ENCODE measurements at places on chromosomes 6 and 20.

GRCh38 chr6:52010145-52010544 lies 77.3 kb downstream of the PKHD1 start:
- no peak for DNase-seq

GRCh38 chr20:38855356-38855755 lies 49.9 kb downstream of the PPP1R16B start:
- no peak for DNase-seq

GRCh38 chr6:159727717-159728445 lies 575 bp downstream of the WTAP start:
- peak; percentile 5 for DNase-seq

DNA sequence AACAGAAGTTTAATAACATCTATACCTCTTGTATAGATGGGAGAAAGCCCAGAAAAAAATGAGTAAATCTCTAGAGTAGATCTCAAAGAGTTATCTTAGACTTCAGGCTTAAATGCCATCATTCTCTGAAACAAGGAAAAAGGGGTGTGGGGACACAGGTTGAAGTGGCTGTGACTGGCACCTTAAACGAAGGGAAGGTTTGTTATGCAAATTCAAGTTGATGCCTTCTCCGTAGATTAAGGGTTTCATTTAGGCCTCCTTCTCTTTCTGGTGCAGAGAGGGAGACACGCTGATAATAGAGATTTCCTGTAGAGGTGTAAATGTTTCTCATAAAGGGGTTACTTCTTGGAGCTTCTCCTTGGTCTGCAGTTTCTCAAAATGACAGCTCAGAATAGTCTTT lies 252.1 kb downstream of the CD83 start:
- no peak for DNase-seq

GRCh38 chr6:26199773-26200764 lies 112.8 kb downstream of the HFE start:
- peak; percentile 41 for DNase-seq

DNA sequence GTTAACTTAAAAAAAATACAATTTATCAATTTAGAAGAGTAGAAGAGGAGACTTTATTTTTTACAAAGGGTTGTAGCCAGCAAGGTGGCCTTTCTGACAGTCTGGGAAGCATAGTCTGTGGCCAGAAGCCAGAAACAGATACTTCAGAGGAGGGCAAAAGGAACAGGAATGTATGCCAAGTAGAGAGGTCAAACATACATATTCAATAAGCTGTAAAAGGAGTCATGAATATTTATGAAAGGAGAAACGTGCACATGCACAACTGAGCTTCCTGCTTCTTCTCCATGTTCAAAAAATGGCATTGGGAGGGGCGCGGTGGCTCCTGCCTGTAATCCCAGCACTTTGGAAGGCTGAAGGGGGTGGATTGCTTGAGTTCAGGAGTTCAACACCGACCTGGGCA lies 43.9 kb upstream of the FAM184A start:
- DNase-seq: no peak

GRCh38 chr6:69584913-69585729 lies 211.7 kb downstream of the LMBRD1 start:
- DNase-seq: no peak

- no peak for DNase-seq
Measured at GRCh38 chr6:149904661-149905370, 6.9 kb upstream of the RAET1E start.

DNA sequence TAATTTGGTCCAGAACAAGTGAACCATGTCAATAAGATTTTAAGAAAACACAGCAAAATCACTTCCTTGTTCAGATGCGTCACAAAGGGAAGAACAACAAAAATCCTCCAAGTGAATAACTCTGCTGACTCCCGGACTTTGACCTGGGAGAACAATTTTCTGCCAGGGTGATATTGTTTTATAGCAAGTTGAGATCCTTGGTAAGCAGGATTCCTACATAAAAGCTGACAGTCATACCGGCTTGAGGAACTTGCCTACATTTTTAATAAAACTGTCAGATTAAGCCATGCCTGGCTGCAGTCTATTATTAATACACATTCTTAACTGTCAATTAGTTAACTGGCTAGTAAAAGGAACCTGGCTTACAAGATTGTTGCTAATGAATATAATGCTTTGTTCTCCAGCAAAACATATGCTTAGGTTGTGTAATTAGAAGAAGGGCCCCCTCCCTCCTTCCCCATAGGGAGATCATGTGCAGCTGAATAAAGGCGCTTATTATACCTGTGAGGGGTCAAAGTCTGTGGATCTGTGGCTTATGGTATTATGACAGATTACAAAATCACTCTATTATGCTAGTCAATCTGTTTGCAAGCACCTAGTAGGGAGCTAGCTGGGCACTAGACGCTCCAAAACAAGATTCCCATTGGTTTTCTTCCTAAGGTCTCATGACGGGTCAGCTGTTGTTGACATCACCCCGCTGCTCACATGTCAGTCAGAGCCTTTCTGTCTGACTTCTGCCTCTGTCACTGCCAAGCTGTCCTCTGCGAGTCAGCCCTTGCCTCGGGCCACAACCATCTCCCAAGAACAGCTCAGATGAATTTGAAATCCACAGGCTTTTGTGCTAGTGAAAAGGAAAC lies 44.6 kb upstream of the SEC63 start:
- peak; percentile 48 for DNase-seq

DNA sequence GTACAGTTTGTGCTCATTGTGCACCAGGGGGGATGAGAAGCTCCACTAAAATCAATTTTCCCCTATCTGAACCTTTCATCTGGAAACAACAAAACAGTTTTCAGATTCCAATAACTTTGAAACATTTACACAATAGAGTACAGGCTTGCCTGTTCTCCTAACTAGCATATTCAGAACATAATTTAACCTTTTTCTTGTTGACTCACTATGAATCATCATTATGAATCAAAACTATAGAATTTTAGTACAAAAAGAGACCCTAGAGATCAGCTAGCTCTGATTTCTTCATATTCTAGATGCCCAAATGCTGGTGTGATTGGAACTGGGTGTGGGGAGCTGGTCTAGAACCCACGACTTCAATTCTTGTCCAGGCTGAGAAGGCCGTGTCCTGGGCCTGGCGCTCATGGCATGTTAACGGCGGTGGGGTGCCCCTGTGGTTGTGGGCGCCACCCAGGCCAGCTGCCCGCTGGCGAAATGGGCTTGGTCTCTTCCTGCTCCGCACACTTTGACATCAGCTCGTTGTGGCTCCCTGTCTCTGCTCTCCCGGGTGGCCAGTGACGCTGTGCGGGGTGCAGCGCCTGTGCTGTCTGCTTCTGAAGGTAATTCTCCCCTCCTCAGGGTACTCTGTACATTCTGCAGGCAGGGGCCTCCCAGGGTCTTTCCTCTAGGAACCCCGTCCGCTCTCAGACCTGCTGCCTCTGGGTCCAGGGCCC lies 29.9 kb upstream of the AGPAT4 start:
- peak; percentile 70 for DNase-seq

GRCh38 chr6:89162047-89162371 lies 16.2 kb downstream of the PM20D2 start:
- no peak for DNase-seq

- DNase-seq: no peak
Measured at GRCh38 chr6:77383026-77383425, 80.3 kb downstream of the HTR1B start.

DNA sequence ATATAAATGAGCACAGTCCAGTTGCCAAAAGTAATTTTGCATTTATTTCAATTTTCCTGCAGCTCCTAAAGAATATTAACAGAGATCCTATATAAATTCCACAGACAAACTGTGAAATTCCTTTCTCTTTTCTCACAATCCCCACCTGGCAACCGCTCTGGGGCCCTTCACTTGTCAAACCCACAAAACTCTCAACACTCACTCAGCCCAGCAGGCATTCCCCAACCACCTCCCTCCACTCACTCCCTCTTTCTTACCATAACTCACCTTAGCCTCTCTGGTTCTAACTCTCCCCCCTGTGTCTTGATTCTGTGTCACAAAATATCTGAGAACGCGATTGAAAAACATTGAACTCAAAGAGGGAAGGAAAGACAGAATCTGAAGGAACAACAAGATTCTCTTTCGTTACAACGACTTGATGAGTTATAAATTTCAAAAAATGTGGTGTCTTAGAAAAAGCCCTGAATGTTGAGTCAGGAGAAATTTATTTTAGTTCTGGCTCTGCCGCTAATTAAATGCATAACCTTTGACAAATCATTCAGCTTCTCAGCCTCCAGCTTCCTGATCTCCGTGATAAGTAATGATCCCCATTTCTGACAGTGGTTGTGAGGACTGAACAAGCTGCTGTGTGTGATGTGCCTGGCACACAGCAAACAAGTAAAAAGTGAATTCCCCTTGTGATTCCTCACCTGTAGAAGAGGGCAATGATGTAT lies 87.9 kb downstream of the UNC5CL start:
- DNase-seq: peak; percentile 71

DNA sequence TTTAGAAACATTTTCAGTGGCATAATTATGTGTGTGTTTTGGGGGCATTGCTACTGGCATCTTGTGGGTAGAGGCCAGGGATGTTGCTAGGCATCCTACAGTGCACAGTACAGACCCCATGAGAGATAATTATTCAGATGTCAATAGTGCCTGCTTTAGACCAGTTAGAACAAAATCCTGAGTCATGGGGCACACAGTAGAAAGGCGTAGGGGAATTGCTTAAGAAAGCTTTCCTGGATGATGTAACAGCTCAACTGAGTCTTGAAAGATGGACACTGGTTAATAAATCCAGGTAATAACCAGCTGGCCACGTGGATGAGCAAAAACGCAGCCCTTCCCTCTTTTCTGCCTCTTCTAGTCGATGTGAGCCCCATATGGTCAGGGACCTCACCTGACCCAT lies 51.1 kb downstream of the KCNB1 start:
- no peak for DNase-seq

DNA sequence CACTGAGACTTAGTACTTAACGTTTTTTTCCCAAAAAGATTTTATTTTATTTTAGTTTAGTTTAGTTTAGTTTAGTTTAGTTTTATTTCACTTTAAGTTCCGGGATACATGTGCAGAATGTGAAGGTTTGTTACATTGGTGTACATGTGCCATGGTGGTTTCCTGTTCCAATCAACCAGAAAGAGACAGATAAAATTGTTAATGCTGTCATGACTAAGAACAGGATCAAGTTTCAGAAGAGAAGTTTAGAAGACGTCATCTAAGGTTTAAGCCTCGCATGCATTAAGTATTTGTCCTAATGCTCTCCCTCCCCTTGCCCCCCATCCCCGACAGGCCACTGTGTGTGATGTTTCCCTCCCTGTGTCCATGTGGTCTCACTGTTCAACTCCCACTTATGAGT lies 540.0 kb downstream of the KHDRBS2 start:
- no peak for DNase-seq

DNA sequence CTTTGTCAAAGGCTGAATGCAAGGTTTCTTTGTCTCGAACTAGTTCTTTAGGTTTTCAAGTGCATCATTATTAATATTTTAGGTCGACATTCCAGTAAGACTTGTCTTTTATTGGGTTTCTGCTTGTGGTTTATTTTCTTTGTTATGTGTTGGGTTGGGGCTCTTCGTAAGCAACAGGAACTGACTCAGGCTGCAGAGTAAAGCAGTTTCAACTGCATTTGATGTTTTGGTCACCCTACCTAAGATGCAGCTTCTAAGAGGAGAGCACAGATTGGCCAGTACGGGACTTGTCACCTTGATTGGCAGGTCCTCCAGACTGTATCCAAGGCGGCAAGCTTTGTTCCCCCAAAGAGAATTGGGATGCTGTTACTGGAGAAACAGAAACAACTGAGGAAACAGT lies 149.5 kb upstream of the SULF2 start:
- DNase-seq: peak; percentile 96

- peak; percentile 48 for DNase-seq
Measured at GRCh38 chr6:106747139-106747538, 117.8 kb downstream of the QRSL1 start.

DNA sequence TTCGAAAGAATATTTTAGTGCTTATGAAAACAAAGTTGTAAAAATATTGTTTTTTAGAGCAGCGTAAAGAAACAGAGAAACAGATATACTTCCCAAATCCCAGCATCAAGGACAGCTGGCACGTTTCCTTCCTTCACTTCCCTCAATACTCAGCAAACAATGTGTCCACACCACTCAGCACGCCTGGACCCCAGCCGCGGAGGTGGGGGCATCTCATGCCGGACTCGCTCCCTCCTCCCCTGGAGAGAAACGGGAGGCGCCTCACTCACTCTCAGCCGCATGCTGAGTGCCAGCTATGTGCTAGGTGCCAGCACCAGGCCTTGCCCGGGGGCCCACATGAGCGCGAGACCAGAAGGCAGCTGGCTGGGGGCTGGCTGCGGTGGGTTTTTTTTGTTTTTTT lies 34.7 kb downstream of the SLC2A4RG start:
- DNase-seq: no peak

DNA sequence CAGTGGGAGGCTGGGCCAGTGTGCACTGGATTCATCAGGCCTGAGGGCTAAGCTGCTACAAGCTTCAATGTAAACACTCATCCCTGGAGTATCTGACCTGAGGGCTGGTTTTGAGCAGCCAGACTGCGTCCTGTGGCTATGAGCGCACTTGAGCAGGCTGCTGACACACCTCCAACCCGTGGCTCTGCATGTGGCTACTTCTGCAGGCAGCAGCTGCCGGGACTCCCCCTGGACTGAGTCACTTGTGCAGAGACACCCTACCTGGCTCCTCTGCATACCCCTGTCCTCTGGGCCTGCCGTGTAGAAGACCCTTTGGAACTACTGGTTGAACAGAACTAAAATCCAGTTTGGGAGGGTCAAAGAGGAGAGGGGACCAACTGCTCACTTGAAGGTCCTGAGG lies 172.0 kb downstream of the SCP2D1 start:
- peak; percentile 52 for DNase-seq

DNA sequence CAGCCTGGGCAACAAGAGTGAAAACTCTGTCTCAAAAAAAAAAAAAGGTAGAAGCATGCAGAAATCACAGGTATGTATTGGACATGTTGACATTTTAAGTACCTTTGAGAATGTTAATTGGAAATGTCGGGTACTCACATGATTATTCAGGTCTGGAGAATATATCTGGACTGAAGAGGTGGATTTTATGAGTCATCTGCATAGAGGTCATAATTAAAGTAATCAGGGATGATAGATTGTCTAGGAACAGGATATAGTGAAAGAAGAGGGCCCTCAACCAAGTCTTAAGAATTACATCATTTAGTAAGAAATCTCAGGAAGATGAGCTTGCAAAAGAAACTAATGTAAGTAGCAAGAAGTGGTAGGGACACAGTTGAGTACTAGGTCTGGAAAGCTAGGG lies 212.5 kb downstream of the UTRN start:
- DNase-seq: no peak

GRCh38 chr6:33967265-33967767 lies 163.5 kb upstream of the MLN start:
- no peak for DNase-seq

GRCh38 chr20:59733351-59733750 lies 129.0 kb downstream of the PHACTR3 start:
- DNase-seq: no peak

- DNase-seq: peak; percentile 17
Measured at GRCh38 chr20:1930165-1930564, 35.0 kb downstream of the SIRPA start.

DNA sequence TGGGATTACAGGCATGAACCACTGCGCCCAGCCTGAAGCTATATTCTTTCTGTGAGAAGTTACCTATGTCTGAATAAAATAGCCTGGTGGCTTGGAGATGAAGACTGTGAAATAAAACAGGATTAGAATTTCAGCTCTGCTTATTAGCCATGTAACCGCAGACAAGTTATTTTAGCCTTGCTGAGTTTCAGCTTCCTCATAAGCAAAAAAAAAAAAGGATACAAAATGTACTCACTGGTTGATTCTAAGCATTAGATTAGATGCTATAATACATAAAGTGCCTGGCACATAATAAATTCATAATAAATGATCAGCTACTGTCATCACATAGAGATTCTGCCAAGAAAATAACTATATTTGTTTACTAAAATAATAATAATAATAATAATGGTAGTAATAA lies 98.8 kb downstream of the EPB41L2 start:
- DNase-seq: no peak

Data from PC-3 (cell line).